Stimulated activated CD8-positive, alpha-beta memory T cell treated with anti-CD3 and anti-CD28 coated beads, Interleukin-12 subunit alpha, Interleukin-12 subunit beta, amount 100 ng/mL, for 4 hours (primary cell): ENCODE measurements at places on chromosomes 11 and 22.

DNA sequence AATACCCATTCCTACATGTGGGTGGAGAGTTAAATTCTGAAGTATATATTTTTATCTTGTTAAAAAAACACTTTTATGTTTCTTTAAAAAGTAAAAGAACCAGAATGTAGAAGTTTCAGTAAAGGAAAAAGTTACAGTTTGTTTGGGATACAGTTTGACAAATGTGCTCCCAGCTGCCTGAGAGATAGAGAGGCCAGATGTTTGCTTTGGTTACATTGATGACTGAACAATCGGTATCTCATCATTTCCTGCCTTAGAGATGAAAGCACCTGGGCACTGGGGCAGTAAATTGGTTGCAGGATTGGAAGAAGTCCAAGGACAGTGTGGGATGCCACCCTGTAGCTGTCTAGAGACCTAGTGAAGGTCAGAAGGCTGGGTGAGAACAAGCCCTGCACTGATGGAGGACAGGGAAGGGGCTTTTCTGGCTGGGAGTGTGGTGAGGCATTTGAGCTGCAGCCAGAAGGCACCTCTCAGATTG lies 16.6 kb downstream of the MED15 start:
- DNase-seq, result no peak

DNA sequence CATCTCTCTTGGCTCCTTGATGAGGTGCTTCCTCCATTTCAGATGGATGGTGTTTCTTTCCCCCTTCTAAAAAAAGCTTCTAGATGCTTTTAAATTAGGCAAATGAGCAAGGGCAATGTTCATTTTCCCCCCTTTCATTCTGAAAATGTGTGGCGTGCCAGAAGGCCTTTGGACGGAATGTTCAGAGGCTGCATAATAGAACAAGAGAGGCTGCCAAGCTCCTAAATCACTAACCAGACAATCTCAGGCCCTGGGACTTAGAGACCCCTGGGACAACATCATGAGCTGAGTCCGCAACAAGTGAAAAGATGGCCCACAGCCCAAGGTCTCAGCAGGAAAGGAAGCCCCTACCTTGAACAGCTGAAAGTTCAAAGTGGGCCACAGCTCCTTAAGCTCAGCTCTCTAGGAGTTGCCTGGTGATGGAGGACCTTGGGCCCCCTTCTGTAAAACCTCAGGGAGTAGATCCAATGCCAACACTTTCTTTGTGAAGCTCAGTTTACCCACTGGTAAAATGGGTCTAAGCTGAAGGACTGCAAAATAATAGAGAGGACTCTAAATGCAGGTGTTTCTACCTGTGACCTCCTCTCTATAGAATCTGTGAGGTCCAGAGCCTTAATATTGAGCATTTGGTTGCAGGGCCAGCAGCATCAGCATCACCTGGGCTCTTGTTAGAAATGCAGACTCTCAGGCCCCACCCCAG lies 144.0 kb downstream of the FBXO7 start:
- DNase-seq, result no peak

GRCh38 chr11:33634291-33634834 lies 66.3 kb downstream of the C11orf91 start:
- DNase-seq, result no peak

GRCh38 chr11:46306296-46306853 lies 28.9 kb downstream of the CREB3L1 start:
- no peak for DNase-seq

GRCh38 chr11:125164422-125165110 lies at the start of gene PKNOX2:
Gene PKNOX2, plus strand, starts transcription at chr11:125164751. Its CDS starts 186,555 bp downstream, at chr11:125351306.
- DNase-seq, result peak; percentile 21

- no peak for DNase-seq
Observed at GRCh38 chr11:110838808-110839207, 126.6 kb upstream of the ARHGAP20 start.

DNA sequence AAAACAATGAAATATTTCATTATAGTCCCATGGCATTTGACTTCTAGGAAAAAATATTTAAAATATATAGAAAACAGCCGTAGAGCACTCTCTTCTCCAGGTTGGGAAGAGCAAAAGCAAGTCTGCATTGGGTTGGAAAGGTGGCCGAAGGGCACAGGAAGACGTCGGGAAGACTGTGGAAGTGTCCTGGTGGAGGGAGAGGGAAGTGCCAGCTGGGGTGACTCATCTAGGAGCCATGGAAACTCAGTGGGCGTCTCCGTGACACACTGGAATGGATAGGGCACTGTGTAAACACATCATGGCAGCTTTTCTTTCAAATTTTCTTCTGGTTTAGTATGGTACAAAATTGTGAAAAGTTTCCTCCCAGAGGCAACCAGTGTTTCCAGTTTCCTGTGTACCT lies 12.7 kb downstream of the GTPBP1 start:
- DNase-seq, result no peak

- DNase-seq, result no peak
Observed at GRCh38 chr11:106305458-106305857, 228.0 kb downstream of the AASDHPPT start.

DNA sequence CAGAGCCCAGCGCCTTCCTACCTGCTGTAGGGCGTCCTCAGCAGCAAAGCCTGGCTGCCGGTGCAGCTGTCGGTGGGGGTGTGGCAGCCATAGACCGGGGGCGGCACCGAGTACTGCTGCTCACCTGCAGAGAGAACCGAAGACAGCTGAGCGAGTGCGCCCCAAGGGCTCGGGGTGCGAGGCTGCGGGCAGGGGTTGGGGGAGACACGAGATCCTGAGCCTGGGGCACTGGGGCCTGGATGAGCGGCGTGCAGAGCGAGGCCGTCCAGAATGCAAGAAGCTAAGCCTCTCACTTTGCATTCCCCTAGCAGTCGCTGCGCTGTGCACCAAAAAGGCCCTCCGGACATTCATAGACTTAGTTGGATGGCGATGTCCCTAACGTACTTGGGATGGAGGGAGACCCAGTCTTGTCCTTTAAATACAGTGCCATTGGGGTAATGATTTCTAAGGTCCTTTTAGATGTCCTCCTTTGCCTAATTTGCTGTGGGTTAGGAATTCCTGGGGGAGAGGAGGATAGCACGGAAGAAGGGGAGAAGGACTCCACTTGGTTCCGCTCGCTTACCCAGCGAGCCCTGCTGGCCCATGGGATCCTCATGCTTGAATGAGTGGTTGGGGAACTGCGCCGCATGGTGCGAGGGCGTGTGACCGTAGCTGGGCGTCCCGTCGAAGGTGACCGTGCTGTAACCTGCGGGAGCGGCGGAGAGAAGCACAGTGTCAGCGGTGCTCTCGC lies 7.2 kb downstream of the WT1 start:
- no peak for DNase-seq

DNA sequence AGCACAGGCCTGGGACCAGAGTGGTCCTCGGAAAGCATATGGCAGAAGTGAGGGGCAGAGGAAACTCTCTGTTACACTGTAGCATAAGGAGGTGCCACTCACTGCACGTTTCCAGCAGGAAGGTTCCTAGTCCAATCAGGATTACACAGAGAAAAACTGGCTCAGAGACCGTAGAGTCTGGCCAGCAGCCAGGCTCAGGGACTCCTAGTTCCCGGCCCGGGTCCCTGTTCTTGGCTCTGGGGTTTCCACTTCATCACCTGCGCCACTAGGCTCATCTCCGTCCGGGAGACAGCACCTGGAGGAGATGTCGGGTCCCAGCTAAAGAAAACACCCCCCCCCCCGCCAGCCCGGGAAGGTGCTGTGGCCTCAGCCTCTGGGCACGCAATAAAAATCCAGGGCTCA lies 1.1 kb downstream of the TTLL12 start:
- DNase-seq, result no peak

DNA sequence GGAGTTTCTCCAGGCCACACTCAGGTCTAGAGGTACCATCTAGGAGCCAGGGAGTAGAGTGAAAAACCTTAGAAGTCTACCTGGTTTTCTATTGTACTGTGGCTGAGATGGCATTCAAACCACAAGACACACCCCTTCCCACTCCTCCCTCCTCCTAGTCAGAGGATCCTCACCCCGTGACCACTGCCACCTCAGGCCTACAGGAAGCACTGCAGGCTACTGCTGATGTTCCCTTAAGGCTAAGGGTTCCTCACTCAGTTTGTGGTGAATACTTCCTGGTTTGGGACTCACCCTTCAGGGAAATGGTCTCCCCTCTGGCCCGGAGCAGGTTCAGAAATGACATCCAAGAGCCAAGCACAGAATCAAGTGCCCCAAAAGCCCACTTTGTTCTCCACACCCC lies 1293.9 kb downstream of the JRKL start:
- no peak for DNase-seq

DNA sequence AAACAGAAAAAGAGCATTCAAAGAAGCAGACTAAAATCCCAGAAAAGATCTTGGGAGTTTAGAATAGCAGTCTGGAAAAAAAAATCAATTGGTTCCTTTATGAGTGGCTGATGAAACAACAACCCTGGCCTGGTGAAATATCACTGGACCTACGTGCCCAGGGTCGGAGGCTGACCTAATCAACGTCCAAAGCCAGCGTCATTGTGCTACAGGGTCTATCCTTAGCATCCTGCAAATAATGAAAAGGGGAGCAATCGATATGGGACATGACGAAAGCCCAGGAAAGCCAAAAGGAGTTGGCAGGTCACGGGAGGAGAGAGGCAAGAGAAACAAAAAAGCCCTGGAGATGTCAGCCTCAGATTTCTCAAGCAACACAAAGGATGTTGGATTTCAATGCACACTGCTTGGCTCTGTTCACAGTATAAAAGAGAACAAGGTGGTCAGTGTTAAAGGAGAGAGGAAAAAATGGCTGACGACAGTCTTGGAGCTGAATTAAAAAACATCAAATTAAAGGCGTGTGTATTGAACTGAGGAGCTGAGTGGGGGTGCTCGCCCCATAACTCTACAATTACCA lies 148.8 kb downstream of the BLID start:
- DNase-seq, result no peak

- DNase-seq, result no peak
Observed at GRCh38 chr22:46033256-46034200, 56.6 kb upstream of the WNT7B start.

- no peak for DNase-seq
Observed at GRCh38 chr11:122617297-122617696, 38.2 kb upstream of the UBASH3B start.

GRCh38 chr11:113189909-113190667 lies 124.3 kb upstream of the TTC12 start:
- DNase-seq, result no peak

- no peak for DNase-seq
Observed at GRCh38 chr11:105641433-105641832, 31.6 kb downstream of the GRIA4 start.

GRCh38 chr22:47386812-47387510 lies 624.5 kb downstream of the TBC1D22A start:
- DNase-seq, result no peak

- no peak for DNase-seq
Observed at GRCh38 chr22:26616650-26617049, 1.2 kb downstream of the CRYBB1 start.

GRCh38 chr11:42169191-42169590 lies 709.7 kb upstream of the LRRC4C start:
- no peak for DNase-seq

DNA sequence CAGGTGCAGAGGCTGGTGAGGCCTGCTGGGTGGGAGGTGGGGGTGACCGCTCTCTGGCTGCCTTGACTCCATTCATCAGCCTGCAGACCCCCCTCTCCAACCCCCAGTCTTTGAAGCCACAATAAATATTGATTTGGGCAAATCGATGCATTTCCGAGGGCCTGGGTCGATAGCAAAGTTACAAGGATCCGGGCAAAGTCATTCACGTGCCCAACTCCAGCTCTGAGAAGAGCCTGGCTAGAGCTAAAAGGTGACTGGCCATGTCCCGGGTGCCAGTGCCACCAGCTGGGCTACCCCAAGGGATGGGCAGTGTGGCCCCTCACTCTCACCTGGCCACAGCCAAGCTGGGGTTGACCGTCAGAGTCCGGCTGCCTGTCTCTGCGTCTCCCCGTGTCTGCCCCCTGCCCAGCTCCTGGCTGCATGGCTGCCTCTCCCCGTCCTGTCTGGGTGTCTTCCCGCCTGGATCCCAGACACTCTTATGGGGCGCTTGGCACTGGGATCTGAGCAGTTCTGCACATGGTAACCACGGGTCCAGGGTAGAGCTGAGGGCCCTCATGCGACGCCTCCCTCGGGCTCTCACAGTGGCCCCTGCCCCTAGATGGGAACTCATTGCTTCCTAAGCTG lies 46.7 kb upstream of the CCDC188 start:
- DNase-seq, result no peak

DNA sequence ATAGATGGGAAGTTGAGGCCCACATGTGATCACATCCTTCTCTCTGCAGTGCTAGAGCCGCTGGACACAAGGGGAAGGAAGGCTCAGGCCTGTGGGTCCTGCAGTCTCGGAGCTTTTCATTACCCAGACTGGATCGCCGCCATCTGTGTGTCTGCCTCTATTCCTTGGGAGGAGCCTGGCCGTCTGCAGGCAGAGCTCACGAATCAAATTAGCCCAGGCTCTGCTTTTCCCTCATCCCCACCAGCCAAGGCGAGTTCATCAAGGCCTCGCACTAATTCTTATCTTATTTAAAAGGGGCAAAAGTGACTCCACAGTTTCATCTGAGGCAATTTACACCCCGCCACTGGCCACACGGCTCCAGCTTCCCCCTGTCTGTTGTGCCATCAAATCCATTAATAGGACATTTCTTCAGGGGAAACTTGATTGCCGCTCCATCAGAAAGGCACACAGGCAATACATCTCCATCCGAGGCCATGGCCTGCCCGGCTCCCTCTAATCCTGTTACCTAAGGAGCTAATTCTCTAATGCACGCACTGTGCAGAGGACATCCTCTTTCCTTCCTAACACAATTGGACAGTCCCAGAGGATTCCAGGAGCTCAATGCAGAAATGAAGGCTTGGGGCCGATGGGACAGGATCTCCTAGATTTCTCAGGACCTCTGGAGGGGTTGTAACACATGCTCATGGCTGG lies 3.3 kb upstream of the HTR3A start:
- no peak for DNase-seq

DNA sequence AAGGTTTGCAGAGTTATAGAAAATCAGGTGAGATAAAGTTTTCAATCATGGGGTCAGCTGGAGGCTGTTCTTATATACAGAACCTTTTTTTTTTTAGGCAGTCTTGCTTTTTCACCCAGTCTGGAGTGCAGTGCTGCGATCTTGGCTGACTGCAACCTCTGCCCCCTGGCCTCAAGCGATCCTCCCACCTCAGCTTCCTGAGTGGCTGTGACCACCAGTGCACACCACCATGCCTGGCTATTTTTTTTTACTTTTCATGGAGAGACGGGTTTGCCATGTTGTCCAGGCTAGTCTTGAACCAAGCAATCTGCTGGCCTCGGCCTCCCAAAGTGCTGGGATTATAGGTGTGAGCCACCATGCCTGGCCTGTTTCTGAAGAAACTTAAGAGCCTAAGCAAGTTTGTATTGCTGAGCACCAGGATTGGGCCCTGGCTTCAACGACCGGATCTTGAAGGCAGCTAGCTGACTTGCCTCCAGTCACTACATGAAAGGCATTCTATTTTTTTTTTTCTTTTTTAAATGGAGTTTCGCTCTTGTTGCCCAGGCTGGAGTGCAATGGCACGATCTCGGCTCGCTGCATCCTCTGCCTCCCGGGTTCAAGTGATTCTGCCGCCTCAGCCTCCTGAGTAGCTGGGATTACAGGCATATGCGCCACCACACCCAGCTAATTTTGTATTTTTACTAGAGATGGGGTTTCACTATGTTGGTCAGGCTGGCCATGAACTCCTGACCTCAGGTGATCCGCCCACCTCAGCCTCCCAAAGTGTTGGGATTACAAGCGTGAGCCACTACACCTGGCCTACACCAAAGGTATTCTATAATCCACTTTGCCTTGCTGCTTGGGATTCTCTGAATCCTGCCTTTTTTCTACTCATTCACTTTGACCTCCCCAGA lies 7.6 kb downstream of the XBP1 start:
- no peak for DNase-seq
